ENCODE measurements at places on chromosomes 2 and 18. TPM values are rescaled to one million over a fixed set of nuclear protein-coding genes. Genes with fewer than 3 reads are reported as not detected.

GRCh38 chr18:26414901-26415440 lies 133.4 kb downstream of the KCTD1 start:
- DNase-seq = no peak

DNA sequence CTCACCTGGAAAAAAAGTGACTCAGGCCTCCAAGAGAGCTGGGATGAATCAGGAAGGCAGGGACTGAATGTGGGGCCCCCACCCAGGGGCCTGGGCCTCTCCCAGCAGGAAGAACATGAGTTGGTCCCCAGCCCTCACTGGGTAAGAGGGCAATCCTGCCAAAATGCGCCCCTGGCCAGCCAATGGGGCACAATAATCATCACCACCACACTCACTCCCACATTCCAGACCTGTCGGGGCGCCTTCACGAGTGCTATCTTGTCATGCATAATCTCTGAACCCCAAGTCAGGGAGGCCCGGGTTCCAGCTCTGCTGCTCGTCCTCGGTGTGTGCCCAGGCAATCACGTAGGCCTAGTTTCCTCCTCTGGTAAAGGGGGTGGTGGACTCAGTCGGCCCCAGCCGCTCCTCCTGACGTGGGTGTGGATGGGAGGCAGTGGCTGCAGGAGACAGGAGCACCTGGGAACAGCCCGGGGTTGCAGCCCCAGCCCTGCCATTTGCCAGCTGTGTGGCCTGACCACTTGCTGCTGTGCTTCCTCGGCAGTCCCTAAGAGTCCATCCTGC lies 115.1 kb downstream of the CYP26B1 start:
- DNase-seq = no peak

DNA sequence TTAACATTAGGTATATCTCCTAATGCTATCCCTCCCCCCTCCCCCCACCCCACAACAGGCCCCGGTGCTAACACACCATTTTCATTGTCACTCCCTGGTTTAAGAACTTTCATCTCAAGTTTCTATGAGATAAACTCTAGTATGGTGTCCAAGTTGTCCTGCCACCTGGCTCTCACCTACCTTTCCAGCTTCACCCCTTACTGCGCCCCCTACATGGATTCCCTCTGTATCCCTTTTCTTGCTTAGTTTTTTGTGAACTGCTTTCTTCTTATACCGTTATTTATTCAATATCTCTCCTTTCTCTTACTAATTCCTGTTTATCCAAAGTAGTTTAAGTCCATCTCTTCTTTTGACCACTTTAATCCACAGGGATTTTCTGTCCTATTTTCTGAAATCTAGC lies 15.2 kb downstream of the EML4 start:
- DNase-seq = no peak

- no peak for DNase-seq
These were observed 651.3 kb upstream of the LINC00305 start for GRCh38 chr18:64800151-64800550.

DNA sequence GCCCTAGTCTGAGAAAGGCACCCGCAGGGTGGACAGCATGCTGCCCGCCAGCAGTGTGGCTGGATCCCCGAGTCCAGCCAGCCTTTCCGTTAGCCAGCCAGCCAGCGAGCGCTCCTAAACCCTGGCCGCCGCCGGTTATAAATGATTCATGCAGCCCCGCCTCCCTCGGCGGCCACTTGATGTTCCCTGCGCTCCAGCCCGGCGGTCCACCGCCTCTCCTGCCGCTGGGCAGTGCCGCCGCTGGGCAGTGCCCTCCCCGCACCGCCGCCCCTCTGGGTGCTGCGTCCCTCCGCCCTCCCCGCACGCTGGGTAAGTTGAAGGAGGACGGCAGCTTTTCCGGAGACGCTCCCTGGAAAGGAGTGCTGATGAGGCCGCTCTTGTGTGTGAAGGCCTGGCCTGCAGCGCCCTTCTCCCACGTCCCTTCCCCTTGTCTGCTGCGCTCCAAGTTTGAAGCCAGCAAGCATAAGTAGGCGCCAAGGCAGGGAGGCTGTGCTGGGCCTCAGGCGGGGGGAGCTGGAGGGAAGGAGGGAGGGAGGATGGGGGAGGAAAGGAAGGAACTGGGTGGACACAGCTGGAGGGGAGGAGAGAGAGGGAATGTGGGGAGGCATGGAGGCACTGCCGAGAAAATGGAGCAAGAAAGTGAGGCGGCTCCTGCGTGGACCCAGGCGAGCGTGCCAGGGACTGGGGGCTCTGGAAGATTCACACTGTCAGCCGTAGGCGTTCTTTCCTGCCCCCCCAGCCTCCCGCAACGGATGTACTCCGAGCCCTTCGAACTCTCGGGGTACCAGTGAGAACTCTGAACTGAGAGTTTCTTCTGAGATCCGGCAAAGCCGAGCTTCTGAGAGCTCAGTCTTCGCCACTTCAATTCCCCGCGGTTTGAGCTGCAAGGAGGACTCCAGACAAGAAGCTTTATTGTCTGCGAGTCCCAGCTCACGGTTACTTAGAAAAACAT lies 131.9 kb downstream of the GLI2 start:
- DNase-seq = peak; percentile 45

DNA sequence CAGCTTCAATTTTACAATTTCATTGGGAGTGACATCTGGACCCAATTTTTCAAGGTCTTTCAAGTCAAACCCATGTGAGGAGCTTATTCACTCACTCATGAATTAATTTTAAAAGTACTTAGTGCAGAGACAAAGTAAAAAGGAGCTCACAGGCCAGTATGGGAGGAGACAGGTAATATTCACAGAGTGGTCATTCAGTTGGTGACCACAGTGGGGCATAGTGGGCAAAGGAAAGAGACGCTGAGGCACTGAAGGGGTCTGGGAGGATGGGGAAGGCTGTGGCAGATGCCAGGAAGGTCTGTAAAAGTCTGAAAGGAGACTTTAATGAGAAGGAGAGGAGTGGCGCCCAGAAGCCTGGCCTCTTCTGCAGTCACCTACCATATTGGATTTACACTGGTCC lies 76.0 kb downstream of the CD8B2 start:
- no peak for DNase-seq

DNA sequence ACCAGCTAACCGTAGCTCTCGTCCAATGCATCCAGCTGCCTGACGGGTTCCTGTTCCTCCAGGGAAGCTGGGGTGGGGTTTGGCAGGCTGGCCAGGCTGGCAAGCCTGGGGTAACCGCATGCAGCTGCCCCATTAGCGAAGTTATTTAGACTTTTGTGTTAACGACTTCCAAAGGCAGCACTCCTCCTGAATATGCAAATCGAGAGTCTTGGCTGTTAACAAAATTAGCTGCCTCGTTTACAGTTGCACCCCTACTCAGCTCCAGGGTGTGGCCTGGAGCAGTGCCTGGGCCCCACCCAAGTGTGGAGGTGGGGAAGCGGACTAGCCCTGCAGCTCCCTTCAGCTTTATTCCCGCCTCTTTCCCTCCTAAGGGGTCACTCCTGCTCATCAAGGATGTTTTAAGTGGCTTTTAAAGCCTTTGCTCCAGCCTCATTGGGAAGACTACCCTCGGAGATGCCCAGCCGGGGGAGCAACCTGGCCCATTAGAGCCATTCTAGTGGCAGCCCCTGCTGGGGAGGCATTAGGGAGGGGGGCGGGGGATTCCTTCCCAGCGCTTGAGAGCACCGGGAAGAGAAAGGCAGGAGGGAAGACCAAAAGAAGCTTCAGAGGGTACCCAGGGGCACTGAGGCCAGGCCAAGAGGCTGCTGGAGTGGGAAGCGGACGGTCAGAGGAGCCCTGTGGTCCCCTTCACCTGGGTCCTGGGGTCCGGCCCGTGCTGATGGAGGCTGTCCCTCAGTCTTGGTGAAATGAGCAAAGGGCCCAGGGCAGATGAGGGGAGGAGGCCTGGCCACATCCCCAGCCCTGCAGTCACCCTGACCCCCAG lies 204.1 kb downstream of the CELF4 start:
- no peak for DNase-seq

DPP4 gene
- total RNA-seq = 32.1 TPM

ACOXL gene
- total RNA-seq = not detected

- no peak for DNase-seq
These were observed 7.9 kb downstream of the IL1RN start for GRCh38 chr2:113135317-113135716.

DNA sequence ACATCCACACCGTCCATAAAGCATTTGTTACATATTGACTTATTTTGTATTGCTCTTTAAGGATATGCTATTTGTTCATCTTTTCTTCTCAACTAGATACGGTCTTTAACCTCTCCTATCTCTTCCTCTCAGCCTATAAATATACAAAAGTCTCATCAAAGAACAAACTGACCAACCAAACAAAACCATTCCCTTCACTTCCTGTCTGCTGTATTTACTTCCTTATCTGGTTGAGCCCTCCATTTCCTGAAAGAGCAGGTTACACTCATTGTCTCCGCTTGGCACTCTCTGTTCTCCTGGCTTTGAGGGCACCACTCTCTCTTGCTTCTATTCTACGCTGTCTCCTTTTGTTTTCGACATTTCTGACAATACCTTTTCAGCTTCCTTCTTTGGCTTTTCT lies 431.9 kb upstream of the TCF4 start:
- no peak for DNase-seq

GRCh38 chr2:223297788-223298187 lies 245.8 kb downstream of the KCNE4 start:
- DNase-seq = no peak

DNA sequence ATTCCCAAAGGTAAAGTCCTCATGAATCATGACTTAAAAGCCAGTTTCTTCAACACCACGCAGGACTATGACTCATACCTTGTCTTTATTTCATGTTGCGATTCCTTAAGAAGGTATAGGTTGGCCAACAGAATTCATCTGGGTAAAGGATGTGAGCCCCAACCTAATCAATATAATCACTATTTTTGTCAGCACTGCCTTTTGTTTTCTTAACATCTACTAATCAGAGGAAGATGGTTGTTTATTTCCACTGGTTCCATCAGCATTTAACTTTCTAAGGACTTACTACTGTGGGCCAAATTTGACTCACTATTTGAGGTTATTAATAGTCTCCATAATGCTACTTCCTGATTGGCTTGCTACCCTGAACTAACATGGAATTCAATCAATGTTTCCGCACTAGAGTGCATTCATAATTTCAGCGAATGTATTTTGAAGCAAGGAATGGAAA lies 78.6 kb downstream of the SCG2 start:
- DNase-seq = no peak

WDR75 gene
- total RNA-seq = 12.6 TPM

DNA sequence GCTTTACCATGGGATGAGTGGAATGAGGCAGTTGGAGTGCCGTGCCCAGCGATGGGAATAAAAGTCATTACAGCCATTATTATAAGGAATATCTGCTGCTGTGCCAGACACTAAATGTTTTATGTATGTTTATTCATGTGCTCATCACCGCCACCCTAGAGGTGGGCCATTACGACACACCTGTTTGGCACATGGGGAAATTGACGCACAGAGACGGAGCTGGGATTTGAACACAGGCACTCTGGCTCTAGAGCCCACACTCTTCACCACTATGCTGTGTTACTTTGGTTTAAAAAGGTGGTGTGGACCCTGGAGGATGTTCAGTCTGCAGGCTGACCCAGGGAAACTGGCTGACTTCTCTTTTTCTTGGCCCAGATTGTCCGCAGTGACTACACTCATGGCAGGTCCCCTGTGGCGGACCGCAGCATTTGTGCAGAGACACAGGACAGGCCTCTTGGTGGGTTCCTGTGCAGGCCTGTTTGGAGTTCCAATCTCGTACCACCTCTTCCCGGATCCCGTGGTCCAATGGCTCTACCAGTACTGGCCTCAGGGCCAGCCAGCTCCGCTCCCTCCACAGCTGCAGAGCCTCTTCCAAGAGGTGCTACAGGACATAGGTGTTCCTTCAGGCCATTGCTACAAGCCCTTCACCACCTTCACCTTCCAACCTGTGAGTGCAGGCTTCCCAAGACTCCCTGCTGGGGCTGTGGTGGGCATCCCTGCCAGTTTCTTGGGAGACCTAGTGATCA lies 1.6 kb downstream of the TMEM177 start:
- DNase-seq = no peak

GRCh38 chr2:25982273-25982967 lies at the start of gene KIF3C:
TSS of gene KIF3C (minus strand) at chr2:25982497. CDS start at chr2:25981917, 580 bp downstream.
- DNase-seq = peak; percentile 71

GAL3ST2 gene
- 0.70 TPM for total RNA-seq
